Panc1 (cell line): ENCODE measurements at places on chromosomes 5 and 9. TPM values are rescaled to one million over a fixed set of nuclear protein-coding genes. Genes with fewer than 3 reads are reported as not detected.

Gene FGD3
- total RNA-seq: 0.80 TPM

Gene AHRR
- total RNA-seq: 23.6 TPM

Gene ARID3C
- 0.33 TPM for total RNA-seq

Gene SLC22A4
- 1.5 TPM for total RNA-seq

Gene PAPPA
- total RNA-seq: 1.2 TPM

Gene ARL15
- 16.5 TPM for total RNA-seq
